Activated T-helper 2 cell treated with anti-CD3 and anti-CD28 coated beads, Interferon-gamma antibody, Interleukin-2, Interleukin-4, amounts not matched to agents 10 μg/mL and 5 μg/mL and 100 μg/mL, durations not matched to agents 14 hours and 24 hours and 36 hours (primary cell): ENCODE measurements at places on chromosomes 12 and 14. TPM values are rescaled to one million over a fixed set of nuclear protein-coding genes. Genes with fewer than 3 reads are reported as not detected.

- H3K36me3 ChIP-seq, result no peaks in the 10 kb centered on the region
- H3K27ac ChIP-seq, result no peak overlapping the region
- peaks cover 16% of the 10 kb centered on the region for H3K27me3 ChIP-seq
- peaks cover 29% of the 10 kb centered on the region for H3K4me1 ChIP-seq
These were observed 501.6 kb downstream of the VRK1 start for GRCh38 chr14:97298736-97299135.

DNA sequence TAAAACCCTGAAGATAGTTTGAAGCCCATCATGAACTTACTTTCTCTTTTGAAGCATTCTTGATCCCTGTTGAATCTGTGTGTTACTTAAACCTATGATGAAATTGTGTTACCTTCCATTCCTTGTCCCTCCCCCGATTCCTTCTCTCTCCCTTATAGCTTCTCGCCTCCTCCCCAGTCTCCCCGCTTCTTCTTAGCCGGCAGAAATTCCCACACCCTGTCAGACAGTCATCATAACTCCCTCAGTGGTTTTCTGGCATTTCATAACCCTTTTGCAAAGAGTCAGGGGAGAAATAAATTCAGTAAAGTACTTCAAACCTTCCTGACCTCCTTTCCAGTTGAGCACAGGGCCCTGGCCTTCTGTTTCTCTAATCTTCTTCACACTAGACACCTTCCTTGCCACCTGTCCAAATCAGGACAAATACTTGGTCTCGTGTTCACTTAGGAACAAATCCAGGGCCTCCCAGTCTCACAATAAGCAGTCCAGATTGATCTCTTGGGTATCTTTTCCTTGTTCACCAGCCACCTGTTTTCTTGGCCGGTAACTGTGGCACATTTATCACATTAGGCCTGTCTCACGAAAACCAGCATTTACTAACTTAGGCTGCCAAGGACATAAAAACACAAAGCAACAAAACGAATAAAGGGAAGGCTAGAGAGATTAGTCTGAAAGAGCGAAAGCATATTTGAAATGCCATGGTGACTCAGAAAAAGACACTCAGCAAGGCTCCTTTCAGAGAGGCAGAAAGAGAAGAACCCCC, 355.9 kb downstream of the TMTC2 start:
- no peaks in the 10 kb centered on the region for H3K36me3 ChIP-seq
- H3K27me3 ChIP-seq, result no peaks in the 10 kb centered on the region
- no peak for DNase-seq
- H3K4me1 ChIP-seq, result no peaks in the 10 kb centered on the region
- H3K4me3 ChIP-seq, result no peak overlapping the region

The CLEC4A gene
- 0.94 TPM in 1 of 2 replicates, not detected in the other for total RNA-seq

The RNF212B gene
- not detected in 2 replicates for total RNA-seq

The C12orf54 gene
- total RNA-seq, result not detected in 2 replicates
